Hepatocyte (in vitro differentiated cells): ENCODE measurements at places on chromosomes 2 and 18. TPM values are rescaled to one million over a fixed set of nuclear protein-coding genes. Genes with fewer than 3 reads are reported as not detected.

- DNase-seq: no peak
Observed at GRCh38 chr2:138058427-138058826, 94.2 kb downstream of the HNMT start.

DNA sequence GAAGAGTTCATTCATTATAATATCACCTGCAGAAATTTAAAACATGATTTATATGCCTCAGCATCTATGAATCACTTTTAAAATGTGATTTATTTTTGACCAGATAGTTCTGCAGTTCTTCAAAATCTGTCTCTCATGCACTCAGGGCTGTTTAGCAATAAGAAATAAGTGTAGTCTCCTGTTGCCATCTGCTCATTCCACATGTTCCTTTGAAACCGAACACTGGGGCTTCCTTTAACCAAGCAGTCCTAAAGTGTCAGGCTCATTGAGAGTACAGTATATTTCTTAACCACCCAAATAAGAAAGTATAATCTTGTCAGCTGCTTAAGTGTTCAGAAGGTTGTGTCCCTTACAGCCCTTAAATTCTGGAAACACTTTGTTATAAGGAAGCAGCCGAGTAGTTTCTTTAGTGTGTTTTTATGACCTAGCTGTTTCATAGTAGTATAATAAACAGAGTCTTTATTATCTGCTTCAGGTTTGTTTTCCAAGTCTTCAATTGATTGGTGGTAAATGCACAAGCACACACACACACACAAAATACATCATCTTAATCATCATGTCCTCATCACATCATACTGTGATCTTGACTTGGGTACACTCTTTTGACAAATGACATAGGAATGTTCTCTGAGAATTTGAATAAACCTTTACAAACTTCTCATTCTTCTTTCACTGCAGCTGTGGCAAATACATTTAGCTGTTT lies 10.4 kb downstream of the WDR7 start:
- no peak for DNase-seq

- peak; percentile 10 for DNase-seq
Observed at GRCh38 chr18:73728657-73729056, 419.0 kb downstream of the FBXO15 start.

DNA sequence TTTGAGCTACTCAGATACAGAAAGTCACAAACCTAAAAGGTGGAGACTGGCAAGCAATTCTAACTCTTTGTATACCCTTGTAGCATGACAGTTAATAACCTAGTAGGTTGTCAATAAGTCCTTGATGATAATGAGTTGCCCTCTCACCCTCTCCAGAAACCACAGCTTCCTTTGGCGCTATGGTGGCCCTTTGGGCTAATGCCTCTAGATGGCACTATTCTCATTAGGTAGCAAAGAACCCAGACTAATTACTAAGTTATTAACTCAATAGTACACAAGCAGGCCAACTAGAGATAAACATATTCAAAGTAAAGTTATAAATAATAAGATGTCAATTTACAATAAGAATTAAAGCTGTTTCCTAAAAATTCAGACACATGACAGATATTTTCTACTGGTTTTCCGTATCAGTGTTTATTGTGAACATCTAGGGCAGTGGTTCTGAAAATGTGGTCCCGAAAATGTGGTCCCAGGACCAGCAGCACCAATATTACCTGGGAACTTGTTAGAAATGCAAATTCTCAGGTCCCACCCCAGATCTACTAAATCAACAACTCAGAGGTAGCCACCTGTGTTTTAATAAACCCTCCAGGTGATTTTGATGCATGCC lies 41.1 kb downstream of the LDAH start:
- peak; percentile 28 for DNase-seq

- no peak for DNase-seq
Observed at GRCh38 chr2:162220368-162220767, 22.9 kb downstream of the FAP start.

- DNase-seq: peak; percentile 65
Observed at GRCh38 chr2:128362889-128363228, 44.2 kb upstream of the HS6ST1 start.

GRCh38 chr2:71640489-71640888 lies 187.1 kb downstream of the DYSF start:
- DNase-seq: no peak

DNA sequence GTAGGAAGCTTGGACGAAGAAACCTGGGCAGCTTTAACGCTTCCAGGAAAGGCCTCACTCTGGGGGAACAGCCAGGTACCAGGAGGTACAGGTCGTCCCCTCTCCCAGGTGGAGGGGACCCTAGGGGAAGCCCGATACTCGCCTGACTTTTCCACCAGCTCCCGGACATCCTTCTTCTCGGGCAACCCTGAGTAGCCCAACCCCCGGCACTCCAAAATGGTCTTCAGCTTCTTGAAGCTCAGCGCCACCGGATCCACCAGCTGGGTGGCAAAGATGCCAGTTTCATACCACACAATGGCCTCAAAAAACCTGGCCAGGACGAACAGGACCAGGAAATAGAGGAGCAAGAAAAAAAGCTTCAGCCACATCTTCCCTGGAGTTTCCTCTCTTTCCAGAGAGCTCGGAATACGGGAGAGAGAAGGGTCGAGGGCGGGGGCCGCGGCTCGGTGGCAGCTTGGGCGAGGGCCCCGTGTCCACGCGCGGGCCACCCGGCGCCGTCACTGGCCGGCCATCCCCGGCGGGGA lies 1.1 kb downstream of the RNF103 start:
- peak; percentile 43 for DNase-seq

ICA1L gene
- polyA plus RNA-seq: 5.1 and 7.3 TPM in 2 replicates

ATG16L1 gene
- 15.7 and 16.6 TPM in 2 replicates for polyA plus RNA-seq
